ENCODE measurements at places on chromosomes 12 and 14.

- DNase-seq, result no peak
Measured at GRCh38 chr12:109170324-109170723, 53.9 kb downstream of the ACACB start.

GRCh38 chr12:31928246-31929026 lies 30.8 kb upstream of the RESF1 start:
- DNase-seq, result no peak

DNA sequence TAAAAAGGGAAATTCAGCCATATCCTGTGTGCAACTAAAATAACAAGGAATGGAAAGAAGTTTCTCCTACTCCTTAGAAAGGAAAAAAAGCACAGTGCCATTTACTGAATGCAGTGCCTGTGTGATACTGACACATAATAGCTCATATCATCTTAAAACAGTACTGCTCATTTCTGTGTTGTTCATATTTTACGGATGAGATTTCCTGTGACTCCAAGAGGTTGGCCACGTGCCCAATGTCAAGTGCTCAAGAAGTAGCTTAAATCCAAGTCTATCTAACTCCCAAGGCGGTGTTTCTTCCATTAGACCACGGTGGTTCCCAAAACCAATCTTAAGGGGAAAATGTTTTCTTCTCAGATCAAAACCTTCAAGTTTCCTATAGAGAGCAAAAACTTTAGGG lies 20.0 kb downstream of the MAP3K9 start:
- DNase-seq, result no peak

GRCh38 chr12:90854136-90854689 lies 100.8 kb downstream of the CCER1 start:
- DNase-seq, result no peak

DNA sequence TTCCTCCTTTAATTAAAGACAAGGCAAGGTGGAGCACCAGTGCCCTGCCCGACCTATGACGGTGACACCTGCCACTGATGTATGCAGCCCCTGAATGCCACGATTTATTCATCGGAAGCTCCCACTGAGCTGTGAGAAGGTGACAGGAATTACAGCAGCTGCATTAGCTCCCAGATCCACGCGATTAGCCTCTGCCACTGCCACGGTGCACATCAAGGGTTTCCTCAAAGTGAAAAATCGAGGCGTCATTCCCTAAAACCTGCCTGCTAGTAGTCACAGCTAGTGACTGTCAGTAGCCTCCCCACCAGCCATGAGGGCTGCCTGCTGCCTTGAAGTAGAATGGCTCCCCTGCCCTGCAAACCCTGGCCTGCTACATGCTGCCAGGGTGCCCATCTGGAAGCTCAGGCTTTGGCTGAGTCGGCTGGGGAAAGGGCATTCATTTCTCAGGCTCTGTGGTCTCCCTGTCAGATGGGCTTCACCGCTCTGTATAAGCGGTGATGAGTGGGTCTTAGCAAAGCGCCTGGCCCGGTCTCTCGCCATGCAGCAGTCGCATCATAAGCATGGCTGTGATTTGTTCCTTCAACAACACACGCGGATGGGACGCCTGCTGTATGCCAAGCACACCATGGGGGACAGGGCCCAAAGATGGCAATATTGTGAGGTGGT lies 8.2 kb upstream of the BCL11B start:
- no peak for DNase-seq

DNA sequence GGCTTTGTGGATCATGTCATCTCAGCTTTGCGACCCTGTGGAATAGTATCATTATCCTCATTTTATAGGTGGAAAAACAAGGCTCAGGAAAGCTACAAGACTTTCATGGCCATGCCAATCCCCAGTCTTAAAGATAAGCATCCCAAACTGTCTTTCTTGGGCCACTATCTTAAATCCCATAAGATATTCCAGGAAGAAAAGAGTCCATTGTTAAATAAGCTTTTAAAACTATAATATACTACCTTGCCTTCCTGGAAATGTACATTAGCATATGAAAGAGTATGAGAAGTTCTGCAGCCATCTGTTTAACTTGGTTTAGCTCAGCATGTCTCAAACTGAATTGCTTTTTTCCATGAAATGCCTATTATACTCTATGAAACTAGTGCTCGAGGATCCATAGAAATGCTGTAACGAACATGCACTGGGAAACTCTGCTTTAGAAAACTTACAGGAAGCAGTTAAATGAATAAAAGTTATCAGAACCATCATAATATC lies 77.1 kb downstream of the B4GALNT3 start:
- no peak for DNase-seq

- no peak for DNase-seq
Measured at GRCh38 chr12:62776997-62777396, 158.0 kb downstream of the PPM1H start.

GRCh38 chr12:70080566-70080965 lies 162.7 kb upstream of the CNOT2 start:
- no peak for DNase-seq

- no peak for DNase-seq
Measured at GRCh38 chr12:81095501-81096232, 17.8 kb downstream of the ACSS3 start.

DNA sequence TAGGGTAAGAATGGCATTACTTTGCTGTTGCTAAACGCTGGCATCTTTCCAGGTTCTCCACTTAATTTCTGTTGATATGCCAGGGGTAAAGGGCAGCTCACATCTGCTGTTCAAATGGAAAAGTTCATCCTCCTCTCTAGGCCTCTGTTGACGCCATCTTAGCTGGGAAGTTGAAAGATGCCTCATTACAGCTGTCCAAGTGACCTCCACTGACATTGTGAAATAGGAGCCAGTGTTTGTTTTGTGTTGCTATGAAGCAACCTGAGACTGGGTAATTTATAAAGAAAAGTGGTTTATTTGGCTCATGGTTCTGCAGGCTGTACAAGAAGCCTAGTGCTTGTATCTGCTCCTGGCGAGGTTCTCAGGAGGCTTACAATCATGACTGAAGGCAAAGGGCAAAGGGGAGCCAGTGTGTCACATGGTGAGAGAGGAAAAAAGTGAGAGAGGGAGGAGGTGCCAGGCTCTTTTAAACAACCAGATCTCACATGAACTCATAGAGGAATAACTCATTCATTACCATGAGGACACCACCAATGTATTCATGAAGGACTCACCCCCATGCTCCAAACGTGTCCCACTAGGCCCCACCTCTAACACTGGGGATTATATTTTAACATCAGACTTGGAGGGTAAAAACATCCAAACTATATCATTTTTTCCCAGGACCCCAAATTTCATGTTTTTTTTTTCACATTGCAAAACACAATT lies 3.2 kb upstream of the ADAM21 start:
- DNase-seq, result no peak

- no peak for DNase-seq
Measured at GRCh38 chr12:42182394-42182793, 37.7 kb upstream of the GXYLT1 start.

- DNase-seq, result no peak
Measured at GRCh38 chr14:57182760-57183503, 85.8 kb downstream of the EXOC5 start.

GRCh38 chr14:29741909-29742401 lies 185.7 kb downstream of the PRKD1 start:
- no peak for DNase-seq

DNA sequence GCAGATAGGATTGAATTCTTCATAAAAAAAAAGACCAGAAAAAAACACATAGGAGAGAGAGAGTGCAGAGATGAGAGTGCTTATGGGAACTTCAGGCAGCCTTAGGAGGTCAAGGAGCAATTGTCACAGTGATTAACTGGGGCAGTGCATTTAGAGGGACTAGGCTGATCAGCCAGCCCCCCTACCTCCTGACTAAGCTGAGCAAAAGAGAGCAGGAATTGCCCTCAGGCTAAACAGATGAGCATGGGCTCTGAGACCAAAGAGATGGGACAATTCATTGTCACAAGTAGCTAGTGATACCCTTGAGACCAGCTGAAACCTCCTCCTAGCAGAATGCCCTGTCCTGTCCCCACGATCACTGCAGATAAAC lies 124.0 kb downstream of the BTG1 start:
- no peak for DNase-seq

DNA sequence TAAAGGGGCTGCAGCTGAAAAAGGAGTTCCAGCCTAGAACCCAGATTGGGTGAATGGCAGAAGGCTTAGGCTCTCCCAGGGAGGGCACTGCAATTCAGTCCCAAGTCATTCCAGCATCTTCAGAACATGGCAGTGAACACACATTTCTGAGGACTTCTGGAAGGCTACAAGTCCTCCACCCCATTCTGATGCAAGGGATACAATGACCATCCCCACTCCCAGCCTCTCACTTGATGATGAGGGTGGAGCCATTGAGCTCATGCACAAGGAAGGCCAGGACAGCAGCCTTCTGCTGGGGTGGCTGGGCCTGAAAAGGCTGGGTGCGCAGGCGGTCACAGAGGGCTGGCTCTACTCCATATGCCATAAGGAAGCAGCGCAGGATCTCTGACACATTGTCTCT lies 25.8 kb downstream of the BAZ2A start:
- DNase-seq, result no peak

- no peak for DNase-seq
Measured at GRCh38 chr12:75748136-75748535, 236.7 kb upstream of the KRR1 start.

DNA sequence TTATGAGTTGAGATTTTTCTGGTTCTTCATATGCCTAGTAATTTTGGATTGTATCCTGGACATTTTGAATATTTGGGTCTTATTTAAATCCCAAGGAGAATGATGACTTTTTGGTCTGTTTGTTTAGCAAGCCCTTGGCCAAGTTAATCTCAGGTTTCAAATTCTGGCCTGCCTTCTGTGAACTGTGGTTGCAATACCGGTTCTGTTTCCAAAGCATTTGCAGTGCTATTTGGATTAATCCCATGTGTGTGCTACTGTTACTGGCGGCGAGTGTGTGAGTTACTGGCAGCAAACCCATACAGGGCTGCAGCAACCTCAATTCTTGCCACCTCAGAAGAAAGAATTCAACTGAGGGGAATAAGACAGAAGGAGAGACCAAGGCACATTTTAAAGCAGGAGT lies 51.1 kb downstream of the TMEM260 start:
- DNase-seq, result no peak

DNA sequence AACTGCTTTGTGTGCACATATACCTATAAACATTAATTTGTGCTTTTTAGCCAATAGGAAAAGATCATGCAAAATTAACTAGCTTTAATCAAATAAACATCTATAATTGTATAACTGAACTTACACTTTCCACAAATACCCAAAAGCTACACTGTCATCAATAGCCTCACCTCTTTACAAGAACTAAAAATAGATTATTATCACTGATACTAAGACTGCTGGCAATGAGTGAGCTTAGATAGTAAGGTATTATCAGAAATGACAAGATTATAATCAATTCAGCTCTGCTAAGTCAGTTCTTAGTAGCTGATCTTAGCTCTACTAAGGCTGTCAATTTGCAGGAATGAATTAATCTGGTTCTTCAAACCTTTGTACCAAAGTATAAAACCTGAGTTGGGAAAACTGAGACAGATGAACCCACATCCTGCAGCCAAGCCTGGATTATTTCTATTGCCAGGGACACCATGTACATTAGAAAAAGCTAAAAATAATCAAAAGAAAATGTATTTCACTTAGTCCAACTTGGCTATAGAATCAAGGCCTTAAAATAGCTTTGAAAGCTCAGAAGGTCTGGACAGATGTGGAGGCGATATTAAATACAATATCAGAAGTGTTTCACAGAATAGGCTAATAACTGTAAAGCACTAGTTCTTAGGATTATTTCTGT lies 5.2 kb downstream of the FKBP3 start:
- DNase-seq, result no peak

DNA sequence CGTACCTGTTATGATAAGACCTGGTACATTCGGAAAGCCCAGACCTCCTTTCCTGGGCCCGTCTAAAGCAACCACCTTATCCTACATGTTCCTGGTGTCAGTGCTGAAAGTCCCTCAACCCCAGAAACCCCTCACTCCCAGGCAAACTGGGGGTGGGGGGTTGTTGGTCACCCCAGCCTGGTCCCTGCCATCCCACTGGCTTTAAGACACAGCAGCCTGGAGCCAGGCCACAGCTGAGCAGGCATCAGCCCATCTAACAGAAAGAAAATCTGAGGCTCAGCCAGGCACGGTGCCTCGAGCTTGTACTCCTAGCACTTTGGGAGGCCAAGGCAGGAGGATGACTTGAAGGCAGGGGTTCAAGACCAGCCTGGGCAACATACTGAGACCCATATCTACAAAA lies 4.5 kb downstream of the SELPLG start:
- DNase-seq, result no peak

DNA sequence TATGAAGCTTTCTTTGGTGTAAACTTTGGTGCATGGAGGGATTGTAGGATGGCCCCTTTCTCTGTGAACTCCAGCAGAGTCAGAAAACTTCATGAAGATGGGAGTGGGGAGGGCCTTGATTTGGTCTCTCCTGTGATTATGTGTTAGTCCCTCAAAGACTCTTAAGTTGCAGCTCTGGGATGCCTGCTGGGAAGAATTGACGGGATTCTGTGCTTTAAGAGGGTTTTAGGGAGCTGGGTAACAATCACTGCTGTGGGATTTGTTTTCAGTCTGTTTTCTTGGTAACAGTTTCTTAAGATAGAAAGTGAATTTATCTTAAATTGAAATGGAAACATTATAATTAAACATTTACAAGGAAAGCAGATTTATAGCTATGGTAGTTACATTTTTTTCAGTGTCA lies 378.1 kb downstream of the AACS start:
- no peak for DNase-seq

DNA sequence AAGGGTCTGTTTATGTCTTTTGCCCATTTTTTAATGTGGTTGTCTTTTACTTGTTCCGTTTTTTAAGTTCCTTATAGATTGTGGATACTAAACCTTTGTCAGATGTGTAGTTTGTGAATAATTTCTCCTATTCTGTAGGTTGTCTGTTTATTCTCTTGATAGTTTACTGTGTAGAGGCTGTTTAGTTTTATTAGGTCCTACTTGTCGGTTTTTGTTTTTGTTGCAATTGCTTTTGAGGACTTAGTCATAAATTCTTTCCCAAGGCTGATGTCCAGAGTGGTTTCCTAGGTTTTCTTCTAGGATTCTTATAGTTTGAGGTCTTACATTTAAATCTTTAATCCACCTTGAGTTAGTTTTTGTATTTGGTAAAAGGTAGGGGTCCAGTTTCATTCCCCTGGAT lies 33.9 kb downstream of the SLC39A9 start:
- no peak for DNase-seq

GRCh38 chr14:105169776-105170655 lies 1.4 kb upstream of the JAG2 start:
- DNase-seq, result no peak

GRCh38 chr12:101939856-101940265 lies 62.5 kb downstream of the DRAM1 start:
- peak; percentile 50 for DNase-seq

GRCh38 chr12:67794161-67794560 lies 145.6 kb downstream of the DYRK2 start:
- no peak for DNase-seq

Measured in activated gamma-delta T cell treated with Interleukin-2 at 50 U/mL for 16 hours (primary cell).